Suppressor macrophage (primary cell): ENCODE measurements at places on chromosomes 13 and 19.

- DNase-seq, result no peak
Observed at GRCh38 chr13:42401376-42401775, 129.4 kb downstream of the AKAP11 start.

DNA sequence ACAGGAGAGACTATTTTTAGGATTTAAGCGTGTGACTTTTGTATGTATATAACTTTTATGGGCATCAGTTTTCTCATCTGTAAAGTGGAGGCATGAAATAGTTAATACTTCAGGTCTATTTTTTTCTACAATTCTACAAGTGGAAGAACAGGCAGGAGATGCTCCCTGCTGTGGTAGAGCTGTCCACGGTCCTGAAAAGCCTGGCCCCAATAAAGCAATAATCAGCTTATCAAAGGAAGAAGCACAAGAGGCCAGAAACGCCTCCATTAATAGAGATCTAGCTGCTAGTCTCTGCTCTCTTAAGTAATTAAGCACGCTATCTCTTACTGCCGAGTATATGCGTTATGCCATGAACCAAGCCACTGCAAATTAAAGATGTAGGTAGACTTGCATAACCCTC, 28.0 kb upstream of the WASF3 start:
- peak; percentile 55 for DNase-seq

DNA sequence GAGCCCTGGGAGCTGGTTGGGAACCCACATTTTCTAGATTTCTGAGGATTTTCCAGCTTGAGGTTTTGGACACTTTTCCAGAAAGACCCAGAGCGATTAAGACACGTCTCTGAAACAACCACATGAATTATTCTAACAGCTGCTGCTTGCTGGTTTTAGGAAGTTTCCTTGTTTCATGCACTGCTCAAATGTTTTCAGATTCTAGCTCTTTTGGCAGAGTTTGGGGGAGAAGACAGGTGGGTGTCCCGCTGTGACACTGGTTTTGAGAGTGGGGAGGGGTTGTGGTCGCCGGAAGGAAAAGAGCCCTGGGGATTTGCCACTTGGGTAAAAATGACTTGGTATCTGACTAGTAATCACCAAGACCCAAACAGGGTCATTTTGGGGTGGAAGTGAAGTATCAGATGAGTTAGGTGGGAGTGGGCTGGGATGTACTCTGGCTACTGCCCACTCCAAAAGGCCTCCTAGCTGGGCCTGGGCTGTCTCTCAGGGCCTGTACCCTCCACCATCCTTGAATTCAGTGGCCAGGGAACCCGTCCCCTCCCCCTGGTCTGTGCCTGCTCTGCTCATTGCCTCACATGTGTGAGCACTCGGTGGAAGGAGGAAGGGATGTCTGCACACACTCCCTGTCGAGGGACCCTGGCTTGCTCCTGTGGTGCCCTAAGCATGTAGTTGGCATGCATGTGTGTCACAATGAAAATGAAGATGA, 13.2 kb downstream of the GATAD2A start:
- peak; percentile 13 for DNase-seq

DNA sequence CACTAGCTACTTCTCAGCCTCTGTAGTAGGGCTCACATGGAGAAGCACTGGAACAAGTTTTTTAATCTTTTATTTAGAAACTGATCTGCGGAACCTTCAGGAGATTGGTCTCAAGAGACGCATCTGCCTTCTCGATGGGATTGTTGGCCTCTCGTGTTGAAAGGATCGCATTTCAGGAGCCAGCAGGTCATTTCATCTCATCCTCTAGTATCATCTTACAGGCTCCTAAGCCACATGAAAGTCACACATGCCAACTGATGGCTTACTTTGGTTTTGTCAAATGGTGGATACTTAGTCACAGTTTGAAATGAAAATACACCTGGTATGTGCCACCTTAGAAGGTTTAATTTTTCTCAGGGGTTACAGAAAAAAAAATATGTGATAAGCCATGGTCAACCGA, 1703.6 kb downstream of the EFNB2 start:
- no peak for DNase-seq

GRCh38 chr13:31996601-31997000, 35.0 kb upstream of the FRY start:
- DNase-seq, result no peak

DNA sequence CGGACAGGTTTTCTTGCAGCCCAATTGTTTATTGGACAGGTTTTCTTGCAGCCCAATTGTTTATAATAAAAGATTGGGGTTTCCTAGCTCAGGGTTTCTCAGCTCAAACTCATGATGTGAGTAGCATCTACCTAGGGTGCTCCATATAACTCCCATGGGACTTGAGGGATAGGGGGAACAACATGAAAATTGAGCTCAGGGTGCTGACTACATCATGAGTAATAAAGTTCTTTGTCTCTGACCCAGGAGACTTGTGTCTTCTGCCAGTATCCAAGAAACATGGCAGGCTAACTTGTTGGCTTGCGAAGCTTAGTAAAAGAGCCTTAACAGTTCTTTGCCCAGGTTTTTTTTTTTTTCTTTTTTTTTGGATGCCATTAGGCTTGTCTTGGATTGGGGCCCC, 59.2 kb upstream of the MYCBP2 start:
- no peak for DNase-seq

DNA sequence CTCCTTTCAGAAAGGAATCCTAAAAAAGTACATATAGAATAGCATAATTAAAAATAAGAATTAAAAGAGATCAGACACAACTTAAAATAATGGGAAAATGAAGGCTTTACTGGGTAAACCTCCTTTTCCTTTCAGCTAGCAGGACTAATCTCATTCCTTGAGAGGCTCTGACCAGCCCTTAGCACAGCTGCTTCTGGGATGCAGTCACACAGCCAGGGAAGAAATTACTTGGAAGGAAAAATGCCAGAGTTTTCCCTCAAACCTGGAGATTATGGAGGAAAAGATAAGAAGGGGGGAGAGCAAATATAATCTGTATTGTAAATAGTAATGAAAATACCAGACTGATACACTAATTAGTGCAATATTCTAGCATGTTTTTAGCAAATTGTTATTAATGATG, 91.8 kb downstream of the LRCH1 start:
- DNase-seq, result no peak

GRCh38 chr19:39814595-39814994, 19.4 kb downstream of the DYRK1B start:
- no peak for DNase-seq

- DNase-seq, result no peak
Observed at GRCh38 chr13:105567951-105568525, 967.4 kb downstream of the EFNB2 start.

DNA sequence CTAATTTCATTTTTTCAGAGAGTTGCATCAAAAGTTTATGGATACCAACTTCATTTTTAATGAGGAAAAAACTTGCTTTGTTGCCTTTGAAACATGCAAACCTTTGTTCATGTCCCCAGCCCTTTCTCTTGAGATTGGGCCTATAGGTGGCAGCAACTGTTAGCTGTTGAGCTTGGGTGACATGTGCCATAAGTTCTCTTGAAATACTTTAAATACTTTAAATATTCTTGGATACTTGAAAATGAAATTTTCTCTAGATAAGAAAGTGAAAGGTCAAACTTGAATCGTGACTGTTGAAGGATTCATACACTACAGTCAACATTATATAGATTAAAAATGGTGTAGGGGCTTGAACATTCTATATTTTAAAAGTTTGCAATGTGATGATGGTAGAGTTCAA, 294.9 kb downstream of the NDFIP2 start:
- DNase-seq, result peak; percentile 72

DNA sequence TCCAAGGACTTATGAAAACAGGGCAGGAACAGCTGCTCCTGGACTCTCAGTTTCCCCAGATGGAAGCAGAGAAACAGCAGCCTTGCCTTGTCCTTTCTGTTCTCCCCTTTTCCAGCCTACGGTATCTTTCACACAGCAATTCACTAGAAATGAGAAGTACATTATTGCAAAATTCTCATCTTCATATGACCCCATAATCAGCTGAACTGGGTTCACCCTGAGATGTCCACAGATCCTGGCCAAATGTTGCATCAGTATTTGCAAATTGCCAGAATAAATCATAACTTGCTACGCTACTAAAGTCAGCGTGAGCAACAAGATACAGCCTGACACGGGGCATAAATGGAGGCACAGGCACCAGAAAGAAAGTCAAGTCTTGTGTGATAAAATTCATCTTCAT, 16.1 kb downstream of the VSTM1 start:
- peak; percentile 58 for DNase-seq

DNA sequence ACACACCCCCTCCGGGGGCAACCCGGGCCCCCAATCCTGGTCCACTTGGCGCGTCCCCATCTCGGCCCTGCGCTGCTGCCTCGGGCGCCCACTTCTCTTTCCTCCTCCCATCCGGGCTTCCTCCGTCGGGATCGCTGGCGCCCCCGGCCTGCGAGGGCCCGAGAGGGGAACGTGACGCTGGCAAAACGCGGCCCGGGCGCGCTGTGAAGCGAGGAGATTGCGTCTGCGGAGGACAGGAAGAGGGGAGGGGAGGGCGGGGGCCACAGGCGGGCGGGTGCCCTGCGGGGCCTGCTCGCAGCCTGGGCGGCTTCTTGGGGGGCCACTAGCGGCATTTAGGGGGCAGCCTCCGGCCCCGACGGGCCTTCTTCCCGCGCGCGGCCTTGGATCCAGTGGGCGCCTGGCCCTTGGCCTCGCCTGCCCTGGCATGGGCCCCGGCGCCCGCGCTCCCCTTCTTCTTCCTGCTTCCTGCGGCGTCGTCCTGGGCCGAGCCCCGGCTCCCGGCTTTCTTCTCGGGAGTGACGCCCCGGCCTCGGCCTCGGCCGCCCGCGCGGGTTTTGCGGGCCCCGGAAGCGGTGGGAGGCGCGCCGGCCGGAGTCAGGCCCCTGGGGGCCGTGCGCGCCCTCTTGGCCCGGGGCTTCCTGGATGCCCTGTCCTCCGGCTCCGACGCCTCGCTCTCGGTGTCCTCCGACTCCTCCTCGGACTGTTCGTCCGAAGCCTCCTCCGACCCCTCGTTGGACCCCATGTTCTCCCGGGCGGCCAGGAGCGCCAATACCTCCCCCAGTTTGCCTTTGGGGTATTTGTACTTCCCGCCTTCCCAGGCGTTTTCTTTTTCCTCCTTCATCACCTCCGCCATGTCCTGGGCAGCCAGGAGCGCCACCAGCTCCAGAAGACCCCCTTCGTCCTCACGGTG, 2.2 kb downstream of the PNMA8B start:
- no peak for DNase-seq

DNA sequence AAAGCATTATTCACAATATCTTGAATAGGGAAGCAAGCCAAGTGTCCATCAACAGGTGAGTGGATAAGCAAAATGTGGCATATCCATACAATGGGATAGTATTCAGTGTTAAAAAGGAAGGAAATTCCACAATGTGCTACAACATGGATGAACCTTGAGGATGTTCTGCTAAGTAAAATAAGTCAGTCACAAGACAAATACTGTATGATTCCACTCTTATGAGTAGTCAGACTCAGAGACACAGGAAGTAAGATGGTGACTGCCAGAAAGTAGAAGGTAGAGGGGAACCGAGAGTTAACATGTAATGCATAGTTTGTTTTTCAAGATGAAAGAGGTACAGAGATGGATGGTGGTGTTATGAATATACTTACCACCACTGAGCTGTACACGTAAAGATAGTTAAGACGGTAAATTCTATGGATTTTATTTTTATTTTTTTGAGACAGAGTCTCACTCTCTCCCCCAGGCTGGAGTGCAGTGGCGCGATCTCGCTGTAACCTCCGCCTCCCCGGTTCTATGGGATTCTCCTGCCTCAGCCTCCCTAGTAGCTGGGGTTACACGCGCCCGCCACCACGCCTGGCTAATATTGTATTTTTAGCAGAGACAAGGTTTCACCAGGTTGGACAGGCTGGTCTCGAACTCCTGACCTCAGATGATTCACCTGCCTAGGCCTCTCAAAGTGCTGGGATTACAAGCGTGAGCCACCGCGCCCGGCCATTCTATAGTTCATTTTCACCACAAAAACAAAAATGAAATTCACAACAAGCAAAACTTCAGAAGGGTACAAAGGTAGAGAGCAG, 1.0 kb upstream of the CHAMP1 start:
- DNase-seq, result no peak

GRCh38 chr13:100881291-100881864, 206.8 kb upstream of the TMTC4 start:
- no peak for DNase-seq

- DNase-seq, result peak; percentile 26
Observed at GRCh38 chr19:34172661-34173192, 423 bp downstream of the LSM14A start.

- no peak for DNase-seq
Observed at GRCh38 chr19:35509018-35509652, 4.3 kb downstream of the DMKN start.

GRCh38 chr19:56727677-56728076, 56.1 kb upstream of the ZNF835 start:
- no peak for DNase-seq

DNA sequence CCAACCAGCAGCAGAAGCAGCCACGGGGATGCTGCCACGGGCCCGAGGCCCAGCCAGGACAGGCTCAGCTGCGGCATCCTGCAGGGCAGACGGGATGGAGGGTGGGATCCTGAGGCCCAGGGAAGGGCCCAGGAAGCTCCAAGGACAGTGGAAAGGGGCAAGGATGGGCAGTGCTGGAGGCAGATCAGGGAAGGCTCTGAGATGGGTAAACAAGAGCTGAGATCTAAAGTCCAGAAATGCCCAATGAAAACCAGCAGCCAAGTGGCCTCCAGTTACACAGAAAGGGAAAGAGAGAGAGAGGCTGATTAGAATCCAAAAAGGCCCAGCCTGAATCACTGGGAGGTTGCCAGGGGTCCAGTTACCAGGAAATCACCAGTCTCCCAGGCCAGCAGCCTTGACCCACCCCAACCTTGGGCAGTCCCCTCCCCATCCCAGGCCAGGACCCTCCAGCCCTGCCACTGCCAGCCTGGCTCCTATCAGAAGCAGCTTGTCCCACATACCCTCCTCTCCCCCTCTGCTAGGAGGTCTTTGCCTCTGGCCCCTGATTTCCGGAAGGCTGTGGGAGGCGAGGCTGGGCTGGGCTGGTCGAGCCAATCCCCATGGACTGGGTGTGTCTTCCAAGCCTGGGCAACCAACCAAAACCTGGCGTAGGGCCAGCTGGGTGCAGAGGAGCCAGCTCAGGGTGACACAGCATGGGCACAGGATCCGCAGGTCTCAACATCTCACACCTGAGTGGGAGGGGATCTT, at the start of gene CYP4F11:
Gene CYP4F11, minus strand, starts transcription at position 198 of the 747 bp plus-strand sequence. Its CDS starts 121 bp downstream, at position 77.
- DNase-seq, result no peak

GRCh38 chr13:97468331-97468730, 34.4 kb downstream of the RAP2A start:
- no peak for DNase-seq

GRCh38 chr13:54975676-54976075, 1947.1 kb downstream of the OLFM4 start:
- no peak for DNase-seq
